ENCODE measurements at places on chromosomes 1 and 21.
A peak's percentile ranks its signal among the peaks of the same experiment; 100 is the strongest.

DNA sequence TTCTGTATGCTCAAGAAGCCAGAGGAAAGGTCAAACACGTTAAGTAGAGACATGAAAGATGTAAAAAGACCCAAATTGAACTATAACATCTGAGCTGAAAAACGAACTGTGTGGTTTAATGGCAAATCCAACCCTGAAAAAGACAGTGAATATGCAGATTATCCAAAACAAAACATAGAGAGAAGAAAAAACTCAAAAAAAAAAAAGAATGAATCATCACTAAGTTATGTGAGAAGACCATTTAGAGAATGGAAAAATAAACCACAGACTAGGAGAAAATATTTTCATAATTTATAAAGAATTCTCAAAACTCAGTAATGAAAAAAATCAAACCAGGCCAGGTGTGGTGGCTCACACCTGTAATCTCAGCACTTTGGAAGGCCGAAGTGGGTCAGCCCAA, 253.3 kb downstream of the PLPP3 start:
- DNase-seq = peak; percentile 42

DNA sequence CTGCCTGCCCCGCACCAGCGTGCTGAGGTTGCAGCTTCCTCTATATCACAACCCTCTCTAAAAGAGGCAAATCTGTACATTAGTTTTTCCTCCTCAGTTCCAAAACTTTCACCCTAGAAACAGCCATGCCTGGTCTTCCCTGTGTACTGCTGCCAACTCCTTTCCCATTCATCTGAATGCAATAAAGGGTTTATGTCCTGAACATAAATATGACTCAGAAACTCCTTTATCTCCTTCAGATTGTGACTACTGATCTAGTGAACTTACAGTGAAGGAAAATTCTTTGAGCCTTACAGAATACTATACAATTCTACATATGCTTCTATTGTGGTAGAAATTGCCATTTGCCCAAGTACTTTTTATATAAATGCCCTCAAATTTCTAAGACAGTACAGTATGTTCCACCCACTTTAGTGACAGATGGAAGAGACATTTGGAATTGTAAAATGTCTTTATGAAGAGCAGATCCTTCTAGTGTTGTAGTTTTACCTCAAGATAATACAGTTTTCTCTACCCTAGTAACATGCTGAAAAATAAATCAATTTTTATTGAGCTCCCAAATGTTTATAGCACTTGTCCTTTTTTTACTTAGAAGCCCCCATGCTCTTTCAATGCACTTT, 345.1 kb upstream of the SNX7 start:
- peak; percentile 86 for DNase-seq

- DNase-seq = no peak
Measured at GRCh38 chr1:54376430-54377039, 29.7 kb downstream of the SSBP3 start.

DNA sequence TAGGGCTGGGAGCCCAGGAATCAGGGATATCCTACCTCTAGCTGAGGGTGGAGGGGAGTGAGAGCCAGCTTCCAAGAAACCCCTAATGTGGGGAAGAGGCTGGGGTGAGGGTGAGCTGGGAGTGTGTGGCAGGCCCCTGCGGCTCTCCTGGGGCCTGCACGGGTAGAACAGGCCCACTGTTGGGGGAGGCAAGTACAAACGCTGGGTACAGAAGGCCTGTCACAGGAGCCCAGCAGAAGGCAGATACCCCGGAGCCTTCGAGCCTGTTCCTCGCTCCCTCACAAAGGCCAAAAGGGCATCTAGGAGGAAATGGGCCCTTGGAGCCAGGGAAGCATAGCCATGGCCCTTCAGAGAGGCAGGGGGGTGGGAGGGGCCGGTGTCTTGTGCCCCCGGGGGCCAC, 13.7 kb downstream of the CELF3 start:
- no peak for DNase-seq

DNA sequence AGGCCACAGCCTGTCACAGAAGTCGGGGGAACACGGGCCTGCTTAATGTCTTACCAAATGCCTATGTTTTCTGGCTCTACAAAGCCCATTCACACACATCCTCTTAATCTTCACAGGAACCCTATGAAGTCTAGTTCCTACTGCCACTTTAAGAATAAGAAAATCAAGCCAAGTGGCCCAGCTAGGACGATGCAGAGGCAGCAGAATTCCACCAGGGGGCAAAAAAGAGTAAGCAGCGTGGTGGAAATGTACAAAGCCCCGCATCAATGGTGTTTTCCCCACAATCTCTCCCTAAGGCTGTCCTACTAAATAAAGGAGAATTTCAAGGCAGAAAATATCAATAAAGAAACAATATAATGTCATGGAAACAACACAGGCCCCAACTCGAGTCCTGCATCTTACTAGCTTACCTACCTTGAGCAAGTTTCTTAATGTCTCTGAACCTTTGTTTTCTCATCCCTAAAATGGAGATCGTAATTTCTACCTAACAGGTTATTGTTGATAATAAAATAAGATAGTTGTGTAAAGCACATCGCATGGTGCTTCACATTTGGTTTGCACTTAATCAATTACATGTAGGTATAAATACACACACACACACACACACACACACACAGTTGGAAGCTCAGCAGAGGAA, 21.4 kb downstream of the SEC16B start:
- DNase-seq = peak; percentile 67

DNA sequence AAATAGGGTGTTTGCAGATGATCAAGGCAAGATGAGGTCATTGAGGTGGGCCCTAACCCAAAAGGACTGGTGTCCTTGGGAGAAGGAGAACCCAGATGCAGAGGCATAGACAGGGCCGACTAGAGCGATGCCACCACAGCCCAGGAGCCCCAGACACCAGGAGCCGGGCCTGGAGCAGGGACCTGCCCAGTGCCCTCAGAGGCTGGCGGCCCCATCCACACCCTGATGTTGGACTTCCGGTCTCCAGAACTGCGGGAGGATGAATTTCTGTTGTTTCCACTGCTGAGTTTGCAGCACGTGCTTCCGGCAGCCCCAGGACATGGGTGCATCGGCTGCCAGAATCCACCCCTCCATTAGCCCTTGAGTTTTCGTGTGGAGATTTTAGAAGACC, 7.2 kb upstream of the ACTRT2 start:
- no peak for DNase-seq

- DNase-seq = peak; percentile 46
Measured at GRCh38 chr1:20705203-20705755, 12.5 kb downstream of the KIF17 start.

- peak; percentile 11 for DNase-seq
Measured at GRCh38 chr21:28884481-28884880, 108.2 kb downstream of the LTN1 start.

DNA sequence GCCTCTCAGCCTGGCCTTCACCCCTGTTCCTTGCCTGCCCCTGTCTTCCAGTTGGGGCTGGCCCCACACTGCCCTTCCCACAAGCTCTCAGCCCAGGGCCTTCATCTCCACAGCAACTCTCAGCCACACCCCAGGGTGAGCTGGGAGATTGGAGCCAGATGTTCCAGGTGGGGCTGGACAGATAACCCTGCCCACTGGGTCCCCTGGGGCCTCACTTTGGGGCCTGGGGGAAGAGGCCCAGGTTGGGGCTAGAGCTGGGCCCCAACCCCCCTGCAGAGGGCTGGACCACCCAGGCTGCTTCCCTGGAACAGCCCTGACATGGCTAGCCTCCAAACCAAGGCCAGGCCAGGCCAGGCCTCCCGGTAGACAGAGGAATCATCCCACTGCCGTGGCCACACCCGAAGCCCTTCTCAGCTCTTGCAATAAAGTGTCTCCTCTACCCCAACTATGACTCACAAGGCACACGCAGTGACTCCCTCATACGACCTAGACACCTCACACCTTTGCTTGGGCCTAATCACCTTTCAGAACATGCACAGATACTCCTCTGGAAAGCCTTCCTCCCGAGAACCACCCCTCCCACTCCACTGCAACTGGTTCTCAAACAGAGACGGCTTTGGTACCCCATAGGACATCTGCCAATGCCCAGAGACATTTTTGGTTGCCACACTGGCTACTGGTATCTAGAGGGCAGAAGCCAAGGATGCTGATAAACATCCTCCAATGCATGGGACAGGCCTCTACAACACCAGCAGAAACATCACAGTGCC, 22.2 kb downstream of the SLC2A1 start:
- DNase-seq = peak; percentile 85

DNA sequence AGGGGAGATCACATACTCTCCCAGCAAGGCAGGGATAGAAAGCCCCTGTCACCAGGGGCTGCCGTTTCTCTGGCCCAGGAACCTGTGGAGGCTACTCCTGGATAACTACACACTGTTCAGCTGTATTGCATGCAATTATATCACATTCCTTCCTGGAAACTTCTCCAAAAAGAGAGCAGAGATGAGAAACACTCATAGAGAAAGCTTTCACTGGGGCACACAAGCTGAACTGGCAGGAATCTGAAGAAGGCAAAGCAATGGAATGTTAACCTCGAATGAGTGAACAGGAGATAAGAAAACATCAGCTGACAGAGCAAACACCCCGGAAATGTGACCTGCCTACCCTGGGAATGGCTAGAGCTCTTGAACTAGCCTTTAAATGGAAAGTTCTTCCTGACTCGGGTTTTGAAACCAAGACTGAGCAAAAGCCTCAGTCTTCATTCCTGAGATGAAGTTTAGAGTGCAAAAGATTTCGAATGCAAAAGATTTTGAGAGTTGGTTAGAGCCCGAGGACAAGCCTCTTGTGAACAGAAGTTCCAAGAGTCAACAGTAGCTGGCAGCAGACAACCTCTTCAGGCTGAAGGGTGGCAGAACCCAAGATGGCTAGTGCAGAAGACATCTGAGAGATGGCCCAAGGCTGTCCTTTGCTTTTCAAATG, 32.3 kb downstream of the CCN1 start:
- peak; percentile 96 for DNase-seq

DNA sequence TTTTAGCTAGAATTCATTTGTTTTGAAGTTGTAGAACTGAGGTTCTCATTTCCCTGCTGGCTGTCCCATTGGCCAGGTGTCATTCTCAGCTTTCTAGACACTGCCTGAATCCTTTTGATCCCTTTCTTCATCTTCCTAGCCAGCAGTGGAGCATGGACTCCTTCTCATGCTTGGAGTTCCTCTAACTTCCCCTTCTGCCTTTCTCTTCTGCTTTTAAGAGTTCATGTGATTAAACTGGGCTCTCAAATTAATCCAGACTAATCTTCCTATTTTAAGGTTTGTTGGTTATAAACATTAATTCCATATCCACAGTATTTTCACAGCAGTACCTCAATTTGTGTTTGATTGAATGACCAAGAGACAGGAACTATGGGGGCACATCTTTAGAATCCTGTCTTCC, 52.3 kb downstream of the ADAMTS5 start:
- no peak for DNase-seq

DNA sequence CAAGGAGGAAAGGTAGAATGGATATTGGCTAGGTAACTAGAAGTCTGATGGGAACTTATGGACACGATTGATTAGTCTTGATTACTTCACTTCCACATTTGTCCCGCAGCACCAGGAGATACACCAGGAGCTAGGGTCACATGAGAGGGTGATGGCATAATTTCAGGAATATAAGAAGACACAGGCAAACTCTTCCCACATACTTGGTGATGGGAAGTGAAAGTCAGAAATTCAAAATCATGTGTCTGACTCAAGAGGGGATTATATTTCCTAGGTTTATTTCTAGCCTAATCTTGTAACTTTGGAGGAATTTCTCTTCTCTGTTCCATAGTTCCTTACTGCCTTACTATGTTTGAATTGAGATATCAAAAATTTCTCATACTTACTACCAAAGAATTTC, 185.0 kb downstream of the PBX1 start:
- no peak for DNase-seq

- DNase-seq = peak; percentile 19
Measured at GRCh38 chr1:32361674-32362473, 411 bp downstream of the FAM229A start.

DNA sequence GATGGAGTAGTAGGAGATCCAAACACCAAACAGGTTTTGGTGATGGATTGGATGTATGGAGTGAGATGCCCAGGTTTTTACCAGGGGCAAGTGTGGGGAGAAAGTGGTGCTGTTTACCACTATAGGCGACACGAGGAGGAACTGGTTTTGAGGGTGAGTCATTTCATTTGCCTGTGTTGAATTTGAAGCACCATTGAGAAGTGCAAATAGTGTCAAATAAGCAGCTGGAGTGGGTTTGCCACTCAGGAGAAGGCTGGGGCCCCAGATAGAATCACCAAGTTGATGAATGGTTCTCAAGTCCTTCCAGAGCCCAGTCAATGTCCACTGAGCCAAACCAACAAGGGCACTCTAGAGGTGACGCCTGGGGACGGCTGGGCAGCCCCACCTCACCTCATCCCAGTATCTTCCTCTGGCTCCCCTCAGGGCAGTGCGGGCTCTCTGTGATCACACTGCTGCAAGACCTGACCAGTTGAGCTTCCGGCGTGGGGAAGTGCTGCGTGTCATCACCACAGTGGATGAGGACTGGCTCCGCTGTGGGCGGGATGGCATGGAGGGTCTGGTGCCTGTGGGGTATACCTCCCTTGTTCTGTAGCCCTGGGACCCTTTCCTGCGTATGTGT, 9.4 kb downstream of the RUSC1 start:
- DNase-seq = no peak

DNA sequence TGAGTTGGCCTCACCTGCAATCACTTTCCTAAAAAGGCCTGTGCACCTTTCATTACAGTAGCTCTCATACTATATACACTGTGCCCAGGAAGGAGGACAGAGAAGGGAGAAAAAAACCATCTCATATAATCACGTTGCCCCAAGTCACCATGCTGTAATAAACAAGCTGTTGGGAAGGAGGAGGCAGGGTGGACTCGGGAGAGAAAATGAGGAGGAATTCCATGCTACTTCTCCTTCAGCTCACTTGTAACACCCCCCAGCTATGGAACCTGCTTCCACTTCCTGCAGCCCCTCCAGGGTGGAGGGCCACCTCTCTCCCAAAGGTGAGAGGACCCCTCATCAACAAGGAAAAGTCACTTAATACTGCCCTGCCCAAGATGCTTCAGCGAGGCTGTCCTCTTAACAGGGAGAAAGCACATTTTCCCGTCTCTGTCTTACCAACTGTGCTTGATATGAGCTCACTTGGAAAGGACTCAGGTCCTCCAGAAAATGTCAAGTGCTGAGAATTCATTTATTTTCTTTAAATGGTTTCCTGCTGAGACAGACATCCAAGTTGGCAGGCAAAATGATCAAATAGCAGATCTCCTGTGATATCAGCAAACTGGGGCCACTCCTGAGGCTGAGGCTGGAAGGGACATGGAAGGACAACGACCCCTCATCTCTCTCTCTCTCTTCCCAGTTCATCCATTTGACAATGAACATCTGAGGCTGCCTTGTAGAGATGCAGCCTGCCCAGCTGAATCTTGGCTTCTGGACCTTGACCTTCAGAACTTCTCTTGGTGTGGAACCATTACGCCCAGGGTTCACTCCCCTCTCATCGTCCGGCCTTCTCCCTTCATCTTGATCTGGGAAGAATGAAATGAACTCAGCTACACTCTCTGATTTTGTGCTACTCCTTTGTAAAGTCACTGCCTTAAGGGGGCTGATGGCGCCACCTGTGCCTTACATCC, 54.0 kb downstream of the CAPN9 start:
- no peak for DNase-seq

DNA sequence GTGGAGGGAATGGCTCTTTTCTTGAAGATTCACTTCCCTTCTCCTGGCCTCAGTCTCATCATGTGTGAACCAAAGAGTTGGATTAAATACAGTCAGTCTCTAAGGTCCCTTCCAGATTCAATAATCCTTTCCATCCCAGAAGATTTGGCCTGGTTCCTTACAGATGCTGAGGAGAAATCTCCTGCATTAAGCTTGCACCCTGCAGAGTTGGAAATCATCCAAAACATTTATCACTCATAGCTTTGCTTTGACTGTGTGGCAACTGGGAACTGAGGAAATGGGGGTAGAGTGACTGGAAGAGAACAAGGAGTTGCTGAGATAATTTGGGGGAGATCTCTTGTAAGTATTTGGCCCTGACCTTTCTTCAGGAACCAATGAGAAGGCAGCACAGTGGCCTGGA, 220.5 kb upstream of the SGIP1 start:
- peak; percentile 83 for DNase-seq
